Activated CD4-positive, alpha-beta T cell treated with anti-CD3 and anti-CD28 coated beads for 36 hours (primary cell): ENCODE measurements at places on chromosomes 6 and 20. TPM values are rescaled to one million over a fixed set of nuclear protein-coding genes. Genes with fewer than 3 reads are reported as not detected.

MAS1 gene
- total RNA-seq, result not detected

TINAG gene
- total RNA-seq, result not detected

NFATC2 gene
- 49.8 TPM for total RNA-seq

KCNB1 gene
- not detected for total RNA-seq

NEDD9 gene
- 23.6 TPM for total RNA-seq

OLIG3 gene
- total RNA-seq, result not detected

NOTCH4 gene
- 1.1 TPM for total RNA-seq

ADGB gene
- total RNA-seq, result not detected

OR12D1 gene
- total RNA-seq, result not detected

DNA sequence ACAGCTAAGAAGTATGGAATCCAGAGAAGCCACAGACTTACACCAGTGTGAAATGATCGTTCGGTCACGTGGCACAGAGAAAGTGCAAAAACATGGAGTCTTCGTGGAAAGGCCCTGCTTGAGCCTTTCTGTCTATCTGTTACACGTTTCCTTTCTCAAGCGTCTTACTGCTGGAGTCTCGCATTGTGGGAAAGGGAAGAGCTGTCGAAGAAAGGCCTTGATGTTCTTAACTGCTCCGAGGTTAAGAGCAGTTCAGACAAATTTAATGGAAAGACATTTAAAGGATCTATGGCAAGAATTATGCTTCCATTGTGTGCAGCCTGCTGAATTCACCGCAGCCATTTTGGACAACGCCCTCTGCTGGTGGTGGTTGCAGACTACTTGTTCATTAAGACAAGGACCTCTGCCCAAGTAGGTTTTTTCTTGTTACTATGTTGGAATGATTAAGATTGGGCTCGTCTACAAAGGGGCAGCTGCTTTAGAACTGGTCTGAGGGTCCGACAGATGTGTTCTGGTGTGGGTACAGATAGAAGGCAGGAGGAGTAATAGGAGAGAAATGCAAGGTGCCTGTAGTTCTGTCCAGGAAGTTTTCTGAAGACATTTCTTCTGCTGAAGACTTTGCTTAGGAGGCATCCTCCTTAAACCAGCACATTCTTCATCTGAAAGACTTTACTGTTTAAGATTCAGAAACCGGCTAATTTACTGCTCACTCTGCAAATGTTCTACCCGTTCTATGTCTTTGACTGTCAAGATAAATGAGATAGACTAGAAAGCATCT lies 24.7 kb upstream of the CCN6 start:
- peak; percentile 90 for DNase-seq

GRCh38 chr20:39290575-39290974 lies 328.4 kb downstream of the DHX35 start:
- DNase-seq, result no peak

DNA sequence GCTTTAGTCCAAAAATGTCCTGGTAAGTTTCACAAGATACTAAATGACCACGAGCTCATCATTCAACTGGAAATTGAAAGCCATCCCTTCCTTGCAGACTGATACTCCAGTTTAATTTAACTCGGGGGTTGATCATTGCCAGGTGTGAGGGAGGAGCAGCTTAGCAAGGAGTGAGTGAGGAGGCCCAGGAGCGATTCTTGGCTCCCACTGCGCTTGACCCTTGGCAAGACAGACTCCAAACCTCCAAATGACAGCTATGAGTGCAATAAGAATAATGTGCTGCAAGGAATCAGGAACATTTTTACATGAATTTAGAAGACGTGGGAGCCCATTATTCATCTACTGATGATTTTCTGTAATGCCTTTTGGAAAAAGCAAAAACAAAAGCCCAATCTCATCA lies 64.9 kb downstream of the LAMA4 start:
- no peak for DNase-seq

- DNase-seq, result no peak
Measured at GRCh38 chr6:107556082-107556481, 66.2 kb downstream of the SOBP start.

DNA sequence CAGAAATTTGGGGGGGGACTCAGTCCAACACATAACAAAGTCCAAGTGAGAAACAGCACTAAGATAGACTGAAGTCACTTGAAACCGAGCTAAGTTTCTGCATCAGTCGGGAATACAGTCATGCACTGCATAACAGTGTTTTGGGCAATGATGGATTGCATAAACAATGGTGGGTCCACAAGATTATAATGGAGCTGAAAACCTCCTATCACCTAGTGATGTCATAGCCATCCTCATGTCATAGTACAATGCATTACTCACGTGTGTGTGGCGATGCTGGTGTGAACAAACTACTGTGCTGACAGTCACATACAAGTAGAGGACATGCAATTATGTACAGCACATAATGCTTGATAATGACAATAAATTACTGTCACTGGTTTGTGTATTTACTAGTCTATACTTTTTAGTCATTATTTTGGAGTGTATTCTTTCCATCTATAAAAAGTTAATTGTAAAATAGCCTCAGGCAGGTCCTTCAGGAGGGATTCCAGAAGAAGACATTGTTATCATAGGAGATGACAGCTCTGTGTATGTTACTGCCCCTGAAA lies 154.5 kb upstream of the ECI2 start:
- no peak for DNase-seq

DNA sequence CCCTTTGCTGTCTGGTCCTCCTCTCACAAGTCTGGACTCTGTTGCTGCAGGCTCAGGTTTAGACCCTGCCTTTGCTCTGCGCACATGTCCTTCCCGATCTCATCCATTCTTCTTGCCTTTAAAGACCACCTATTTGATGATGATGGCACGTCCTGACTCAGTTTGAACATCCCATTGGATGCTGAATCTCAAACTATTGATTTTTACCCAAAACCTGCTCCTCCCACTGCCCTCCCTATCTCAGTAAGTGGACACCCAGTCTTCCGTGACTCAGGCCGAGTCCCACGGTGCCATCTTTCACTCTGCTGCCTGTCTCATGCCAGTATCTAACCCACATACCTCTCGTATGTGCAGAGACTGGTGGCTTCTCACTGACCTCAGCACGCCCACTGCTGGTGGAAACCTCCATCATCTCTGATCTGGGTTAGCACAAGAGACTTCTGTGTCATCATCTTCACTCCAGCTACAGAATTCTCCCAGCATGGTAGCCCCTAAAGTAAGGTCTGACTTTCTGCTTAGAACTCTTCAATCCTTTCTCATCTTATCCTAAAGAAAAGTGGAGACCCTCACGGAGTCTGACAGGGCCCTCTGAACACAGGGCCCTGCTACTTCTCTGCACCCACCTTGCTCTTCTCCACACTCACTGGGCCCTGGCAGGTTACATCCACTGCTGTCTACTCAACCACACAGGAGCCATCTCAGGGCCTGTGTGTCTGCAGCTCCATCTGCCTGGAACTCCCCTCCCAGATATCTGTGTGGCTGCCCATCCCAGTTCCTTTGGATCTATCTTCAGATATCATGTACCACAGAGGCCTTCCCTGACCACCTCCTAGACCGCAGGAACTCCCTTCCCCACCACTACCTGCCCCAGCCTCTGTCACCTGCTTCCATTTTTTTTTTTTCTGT lies 387.1 kb upstream of the AGPAT4 start:
- peak; percentile 24 for DNase-seq

DNA sequence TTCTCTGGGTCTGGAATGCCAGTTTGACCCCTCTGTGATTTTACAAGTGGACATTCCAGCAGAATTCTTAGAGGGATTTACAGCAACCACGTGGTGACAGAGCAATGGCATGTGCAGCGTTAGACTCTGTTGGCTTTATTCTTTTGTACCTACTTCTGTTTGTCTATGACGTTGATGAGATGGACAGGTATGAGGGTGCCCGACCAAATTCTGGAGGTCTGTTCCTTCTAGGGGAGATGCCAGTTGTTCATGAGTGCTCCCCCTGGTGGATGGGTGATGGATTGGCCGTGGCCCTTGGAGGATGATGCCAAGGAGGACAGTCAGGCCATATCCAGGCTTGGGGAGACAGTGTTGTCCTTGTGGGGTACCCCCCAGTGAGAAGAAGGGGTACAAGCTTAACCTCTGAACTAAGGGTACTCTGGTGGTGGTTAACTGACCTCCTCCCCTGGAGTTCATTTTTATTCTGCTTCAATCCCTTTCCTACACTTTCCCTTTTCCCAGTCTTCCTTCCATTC lies 198.6 kb downstream of the DTNBP1 start:
- peak; percentile 67 for DNase-seq

DNA sequence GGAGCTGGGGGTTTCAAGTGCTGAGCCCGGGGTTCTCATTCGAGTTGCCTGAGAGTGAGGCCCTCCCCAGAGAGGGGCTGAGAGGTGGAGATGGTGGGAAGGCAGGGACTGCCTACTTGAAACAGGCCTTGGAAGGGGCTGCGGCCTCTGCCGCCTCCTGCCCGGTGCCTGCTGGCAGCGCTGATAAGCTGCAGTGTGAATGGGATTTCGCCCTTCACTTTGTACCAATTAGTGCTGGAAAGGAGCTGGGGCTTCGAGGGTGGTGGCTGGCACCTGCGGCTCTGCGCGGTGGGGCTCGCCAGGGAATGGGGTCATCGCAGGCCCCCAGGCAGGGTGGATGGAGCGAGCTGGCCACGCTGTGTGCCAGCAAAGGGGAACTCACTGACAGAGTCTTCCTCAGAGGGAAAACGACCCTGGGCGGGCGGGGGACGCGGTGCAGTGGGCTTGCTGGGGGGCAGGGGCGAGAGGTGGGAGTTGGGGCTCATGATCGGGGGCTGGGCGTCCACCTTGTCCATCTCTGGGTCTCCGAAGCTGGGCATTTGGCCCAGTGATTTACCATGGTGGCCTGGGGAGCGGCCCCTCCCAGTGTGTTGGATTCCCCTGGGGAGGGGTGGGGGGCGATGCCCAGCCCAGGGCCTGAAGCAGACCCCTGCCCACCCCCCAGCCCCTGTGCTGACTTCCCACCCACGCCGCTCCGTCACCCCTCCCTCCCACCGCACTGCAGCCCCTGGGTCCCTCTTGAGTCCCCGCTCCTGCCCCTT lies 22.9 kb downstream of the COL20A1 start:
- peak; percentile 2 for DNase-seq

DNA sequence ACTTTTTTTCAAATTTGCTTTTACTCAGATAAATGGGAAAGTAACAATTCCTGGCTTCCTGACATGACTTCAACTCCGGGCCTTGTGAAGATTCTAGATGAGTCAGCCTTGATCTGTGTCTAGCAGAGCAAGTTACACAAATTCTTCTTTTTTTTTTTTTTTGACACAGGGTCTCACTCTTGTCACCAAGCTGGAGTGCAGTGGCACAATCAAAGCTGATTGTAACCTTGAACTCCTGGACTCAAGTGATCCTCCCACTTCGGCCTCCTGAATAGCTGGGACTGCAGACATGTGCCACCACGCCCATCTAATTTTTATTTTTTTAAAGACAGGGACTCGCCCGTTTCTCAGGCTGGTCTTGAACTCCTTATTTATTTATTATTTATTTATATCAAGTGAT lies 7.3 kb upstream of the ARHGAP18 start:
- DNase-seq, result no peak

- DNase-seq, result no peak
Measured at GRCh38 chr6:48429610-48430009, 318.6 kb upstream of the PTCHD4 start.

- no peak for DNase-seq
Measured at GRCh38 chr20:23061734-23062561, 12.5 kb upstream of the THBD start.

DNA sequence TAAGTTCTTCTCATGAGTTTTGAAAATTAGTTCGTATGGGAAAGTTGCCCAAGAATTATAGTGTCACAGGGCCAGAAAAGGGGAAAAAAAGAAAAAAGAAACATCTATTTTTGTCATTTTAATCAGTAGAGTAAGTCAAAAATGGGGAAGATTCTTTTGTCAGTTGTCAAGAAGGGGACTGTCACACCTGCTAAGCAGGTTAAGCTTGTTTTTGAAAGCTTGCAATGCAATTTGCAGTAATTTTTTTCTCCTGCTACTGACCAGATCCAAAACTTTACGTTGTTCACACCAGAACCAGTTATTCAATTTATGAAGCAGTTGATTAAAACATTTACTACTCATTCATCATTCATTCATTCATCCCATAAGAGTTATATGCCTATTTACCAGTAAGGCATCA lies 171.4 kb downstream of the SOX4 start:
- no peak for DNase-seq
